Stimulated activated CD4-positive, alpha-beta T cell treated with anti-CD3 and anti-CD28 coated beads, Interleukin-1b, Interleukin-23, amount 100 ng/mL, for 1 hour (primary cell): ENCODE measurements at places on chromosomes 12 and 14.

GRCh38 chr14:89773644-89774316, 180.8 kb downstream of the EFCAB11 start:
- peak; percentile 25 for DNase-seq

DNA sequence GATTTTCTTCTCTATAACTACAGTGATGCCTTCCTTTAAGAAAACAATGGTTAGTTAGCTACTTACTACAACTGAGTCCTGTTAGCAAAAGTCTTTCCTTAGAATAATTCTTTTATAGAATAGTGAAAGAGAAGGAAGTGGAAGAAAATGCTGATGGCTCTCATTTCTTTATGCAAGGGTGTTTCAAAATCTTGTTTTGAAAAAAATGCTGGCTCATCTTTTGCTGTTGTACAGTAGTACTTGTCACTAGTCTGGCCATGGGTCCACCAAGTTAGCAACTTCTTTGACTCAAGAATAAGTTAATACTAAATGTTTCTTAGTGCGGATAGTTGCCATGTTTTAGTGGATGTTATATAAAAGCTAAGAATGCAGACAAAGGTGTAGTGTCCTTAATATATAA, 225.4 kb downstream of the PTPRO start:
- no peak for DNase-seq

GRCh38 chr12:19021646-19022045, 107.9 kb upstream of the PLEKHA5 start:
- no peak for DNase-seq

GRCh38 chr14:28340816-28341215, 425.8 kb upstream of the FOXG1 start:
- DNase-seq = no peak

GRCh38 chr12:922285-922684, 27.2 kb downstream of the RAD52 start:
- no peak for DNase-seq

DNA sequence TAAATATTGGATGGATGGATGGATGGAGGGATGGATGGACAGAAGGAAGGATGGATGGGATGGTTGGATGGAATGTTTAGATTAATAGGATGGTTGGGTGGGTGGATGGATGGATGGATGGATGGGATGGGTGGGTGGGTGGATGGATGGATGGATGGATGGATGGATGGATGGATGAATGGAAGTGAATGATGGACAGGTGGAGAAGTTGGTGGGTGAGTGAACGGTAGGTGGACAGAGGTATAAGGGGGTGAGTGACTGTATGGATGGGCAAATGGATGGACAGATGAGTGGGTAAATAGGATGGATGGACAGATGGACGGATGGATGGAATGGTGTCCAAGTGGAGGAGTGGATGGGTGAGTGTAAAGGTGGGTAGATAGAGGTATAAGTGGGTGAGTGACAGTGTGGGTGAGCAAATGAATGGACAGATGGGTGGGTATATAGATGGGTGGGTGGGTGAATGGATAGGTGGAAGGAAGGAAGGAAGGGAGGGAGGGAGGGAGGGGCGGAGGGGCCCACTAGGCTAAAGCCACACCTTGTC, 41.9 kb downstream of the HRK start:
- no peak for DNase-seq

- DNase-seq = no peak
Observed at GRCh38 chr12:131473741-131474709, 236.9 kb upstream of the SFSWAP start.

GRCh38 chr14:67668559-67668958, 5.9 kb downstream of the VTI1B start:
- DNase-seq = no peak

DNA sequence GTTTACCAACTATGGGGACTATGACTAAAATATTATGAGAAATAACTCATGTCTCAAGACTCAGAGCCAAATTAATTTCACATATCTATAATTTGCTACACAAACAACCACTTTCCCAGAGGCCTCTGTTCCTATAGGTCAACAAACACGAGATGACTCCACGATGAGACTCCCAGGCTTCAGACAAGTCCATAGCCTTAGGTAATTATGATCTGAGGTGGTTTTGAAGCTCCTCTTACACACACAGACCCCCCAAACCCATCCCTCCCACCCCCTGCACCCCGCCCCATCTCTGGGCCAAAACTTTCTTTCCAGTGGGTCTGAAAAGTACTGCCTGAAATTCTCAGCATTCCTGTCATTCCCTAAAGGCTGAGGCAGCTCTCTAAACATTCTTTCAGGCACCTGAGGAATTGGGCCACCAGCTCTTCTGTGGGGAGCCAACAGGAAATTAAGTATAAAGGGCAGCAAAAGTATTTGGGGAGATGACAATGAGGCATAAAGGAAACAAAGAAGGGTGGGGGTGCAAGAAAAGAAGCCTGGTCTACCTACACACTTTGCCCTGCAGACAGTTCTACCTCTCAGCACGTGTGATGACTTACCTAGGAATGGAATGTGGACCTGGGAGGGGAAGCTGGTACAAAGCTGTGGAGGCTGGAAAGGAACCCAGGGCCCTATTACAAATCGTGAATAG, 143.6 kb downstream of the PAWR start:
- DNase-seq = no peak

DNA sequence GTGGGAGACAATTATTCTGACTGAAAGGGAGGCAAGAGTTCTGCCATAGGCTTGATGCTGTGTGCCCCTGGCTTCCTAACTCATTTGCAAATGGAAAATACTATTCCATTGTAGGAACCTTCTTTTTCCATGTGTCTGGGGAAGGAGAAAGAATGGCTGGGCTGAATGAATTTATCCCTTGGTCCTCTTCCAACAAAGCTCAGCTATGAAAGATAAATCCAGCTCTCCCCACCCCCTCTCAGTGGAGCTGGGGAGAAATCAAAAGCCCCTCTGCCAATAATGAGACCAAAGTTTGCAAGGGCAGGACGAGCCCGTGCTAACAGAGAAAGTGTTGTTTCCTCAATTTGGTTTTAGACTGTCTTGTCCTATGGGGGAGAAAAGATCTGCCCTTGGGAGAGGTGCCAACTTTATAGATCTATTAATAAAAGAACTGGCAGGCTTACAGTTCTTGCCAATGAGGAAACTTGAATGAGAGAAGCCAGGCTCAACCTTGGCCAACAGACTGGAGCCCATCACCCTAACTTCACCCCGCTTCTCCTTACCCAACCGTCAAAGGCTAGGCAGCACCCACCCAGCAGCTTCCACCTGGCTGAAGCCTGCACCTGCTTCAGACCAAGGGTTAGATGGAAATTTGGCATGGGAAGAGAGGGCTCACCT, 8.9 kb upstream of the TCL1B start:
- no peak for DNase-seq

- DNase-seq = no peak
Observed at GRCh38 chr12:48489012-48489411, 6.7 kb downstream of the C12orf54 start.

GRCh38 chr12:16913832-16914490, 308.0 kb upstream of the LMO3 start:
- DNase-seq = no peak

DNA sequence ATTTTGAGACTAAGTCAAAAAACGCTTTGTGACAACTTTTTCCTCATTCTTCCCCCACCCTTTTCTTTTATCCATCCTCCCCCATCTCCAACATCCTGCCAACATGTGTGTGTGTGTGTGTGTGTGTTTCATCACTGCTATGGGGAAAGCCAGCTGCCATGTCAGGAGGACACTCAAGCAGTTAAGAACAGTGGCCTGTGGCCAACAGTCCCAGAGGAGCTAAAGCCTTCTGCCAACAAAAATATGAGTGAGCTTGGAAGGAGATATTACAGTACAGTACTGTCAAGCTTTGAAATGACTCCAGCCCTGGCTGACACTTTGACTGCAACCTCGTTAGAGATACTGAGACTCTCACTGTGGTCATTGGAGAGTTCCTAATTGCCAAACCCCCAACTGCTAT, 5.0 kb upstream of the CSRP2 start:
- no peak for DNase-seq
